ENCODE measurements at places on chromosomes 7 and 10. TPM values are rescaled to one million over a fixed set of nuclear protein-coding genes. Genes with fewer than 3 reads are reported as not detected.

Gene C10orf105
- total RNA-seq, result 0.14 TPM

Gene COBL
- 3.0 TPM for total RNA-seq

Gene PIK3AP1
- total RNA-seq, result 0.14 TPM

Gene NRAP
- total RNA-seq, result not detected

Gene AKR1C4
- not detected for total RNA-seq

Gene CFAP43
- 0.09 TPM for total RNA-seq

Gene BTBD16
- 0.14 TPM for total RNA-seq

Gene CRYGN
- not detected for total RNA-seq

Gene LRGUK
- not detected for total RNA-seq

Gene AKR1D1
- not detected for total RNA-seq

All from airway epithelial cell (primary cell).